Activated B cell treated with CpG ODN at 0.5 μM for 24 hours (primary cell): ENCODE measurements at places on chromosomes 2 and 18.

- no peak for DNase-seq
Measured at GRCh38 chr2:102880731-102881130, 118.9 kb downstream of the TMEM182 start.

- no peak for DNase-seq
Measured at GRCh38 chr2:144490017-144490416, 29.9 kb downstream of the ZEB2 start.

- no peak for DNase-seq
Measured at GRCh38 chr2:241666627-241667400, 19.8 kb downstream of the DTYMK start.

DNA sequence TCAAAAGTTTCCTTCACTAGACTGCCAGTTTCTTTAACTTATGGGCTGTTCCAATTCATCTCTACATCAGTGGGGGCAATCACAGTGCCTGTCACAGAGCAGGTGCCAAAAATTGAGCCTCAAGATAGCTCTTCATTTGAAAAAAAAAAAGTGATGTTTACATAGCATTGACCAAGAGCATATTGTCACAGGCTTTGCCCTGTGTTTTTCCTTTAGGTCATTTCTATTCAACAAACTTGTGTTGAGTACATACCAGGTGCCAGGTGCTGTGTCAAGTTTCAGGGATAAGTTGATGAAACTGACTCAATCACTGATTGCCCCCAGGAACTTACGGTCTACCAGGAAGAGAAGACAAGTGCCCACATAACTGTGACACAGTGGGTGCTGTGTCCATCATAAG, 22.2 kb upstream of the NT5C1B start:
- DNase-seq: no peak

- DNase-seq: no peak
Measured at GRCh38 chr18:78937166-78937565, 42.5 kb upstream of the SALL3 start.

DNA sequence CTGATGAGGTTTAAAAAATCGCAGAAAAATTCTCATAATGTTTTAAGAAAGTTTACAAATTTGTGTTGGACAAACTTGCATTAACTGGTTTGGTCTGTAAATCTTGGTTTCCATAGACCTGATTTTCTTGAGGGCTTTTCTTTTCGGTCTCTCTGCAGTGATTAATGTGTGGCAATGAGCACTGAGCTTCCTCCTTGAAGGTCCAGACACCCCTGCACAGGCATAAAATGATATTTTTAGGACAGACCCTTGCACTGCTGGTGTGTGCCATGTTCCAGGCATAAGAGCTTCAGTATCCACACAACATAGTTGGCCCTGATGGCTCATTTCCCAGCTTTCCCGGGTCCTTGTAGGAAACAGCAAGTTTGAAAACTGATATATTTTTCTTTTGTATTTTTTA, 33.7 kb downstream of the MRPL33 start:
- no peak for DNase-seq

DNA sequence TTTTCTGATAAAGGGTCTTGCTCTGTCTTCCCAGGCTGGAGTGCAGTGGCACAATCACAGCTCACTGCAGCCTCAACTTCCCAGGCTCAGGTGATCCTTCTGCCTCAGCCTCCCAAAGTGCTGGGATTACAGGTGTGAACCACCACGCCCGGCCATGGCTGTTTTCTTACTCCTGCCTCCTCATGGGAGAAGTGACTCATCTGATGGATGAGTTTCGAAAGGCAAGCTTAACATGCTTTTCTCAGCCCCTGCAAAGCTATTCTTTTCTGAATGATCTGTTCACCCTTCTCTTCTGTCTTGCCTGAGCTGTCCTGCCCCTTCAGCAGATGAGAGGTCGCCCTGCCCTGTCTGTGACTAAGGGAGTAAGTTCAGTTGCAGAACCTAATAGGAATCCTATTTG, 929 bp upstream of the CREG2 start:
- DNase-seq: no peak

DNA sequence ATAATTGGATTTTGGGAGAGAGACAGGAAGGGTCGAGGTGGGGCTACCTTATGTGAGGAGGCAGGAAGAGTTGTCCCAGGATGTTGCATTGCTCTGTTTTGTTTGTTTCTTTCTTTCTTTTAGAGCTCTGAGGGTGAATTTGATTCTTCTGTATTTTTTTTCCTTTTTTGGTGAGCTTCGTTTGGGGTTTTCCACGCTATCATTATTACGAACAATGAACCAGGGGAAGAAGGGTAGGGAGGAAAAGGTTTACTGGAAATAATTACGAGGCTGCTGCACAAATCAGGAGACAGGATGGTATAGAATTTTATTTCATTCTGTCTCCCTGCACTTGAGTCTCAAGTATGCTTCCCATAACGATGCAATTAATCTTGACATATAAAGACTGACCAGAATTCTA, 51.4 kb upstream of the ZNF516 start:
- no peak for DNase-seq

- DNase-seq: no peak
Measured at GRCh38 chr18:25099895-25100294, 252.1 kb downstream of the ZNF521 start.

GRCh38 chr18:28175930-28176697, 816 bp downstream of the CDH2 start:
- no peak for DNase-seq

GRCh38 chr2:215401896-215402379, 33.9 kb downstream of the FN1 start:
- no peak for DNase-seq

DNA sequence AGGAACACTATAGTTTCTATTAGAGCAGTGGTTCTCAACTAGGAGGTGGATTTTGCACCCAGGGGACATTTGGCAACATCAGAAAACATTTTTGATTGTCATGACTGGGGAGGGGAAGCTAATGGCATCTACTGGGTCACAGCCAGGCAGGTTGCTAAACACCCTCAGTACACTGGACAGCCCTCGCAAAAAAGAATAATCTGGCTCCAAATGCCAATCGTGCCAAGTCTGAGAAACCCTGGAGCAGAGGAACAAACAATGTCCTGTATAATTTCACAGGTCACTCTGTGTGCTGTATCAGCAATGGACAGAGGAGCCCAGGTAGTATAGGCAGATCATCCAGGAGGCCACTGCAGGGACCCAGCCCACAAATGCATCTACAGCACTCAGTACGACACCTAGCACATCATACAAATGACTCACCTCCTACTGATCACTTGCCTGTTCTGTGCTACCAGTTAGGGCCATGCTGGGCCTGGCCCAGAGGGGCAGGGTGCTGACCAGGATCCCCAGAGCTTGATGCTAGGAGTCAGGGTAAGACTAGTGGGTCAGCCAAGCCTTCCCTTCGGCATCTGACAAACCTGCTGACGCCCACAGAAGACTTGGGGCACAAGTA, 37.6 kb downstream of the SFXN5 start:
- no peak for DNase-seq

DNA sequence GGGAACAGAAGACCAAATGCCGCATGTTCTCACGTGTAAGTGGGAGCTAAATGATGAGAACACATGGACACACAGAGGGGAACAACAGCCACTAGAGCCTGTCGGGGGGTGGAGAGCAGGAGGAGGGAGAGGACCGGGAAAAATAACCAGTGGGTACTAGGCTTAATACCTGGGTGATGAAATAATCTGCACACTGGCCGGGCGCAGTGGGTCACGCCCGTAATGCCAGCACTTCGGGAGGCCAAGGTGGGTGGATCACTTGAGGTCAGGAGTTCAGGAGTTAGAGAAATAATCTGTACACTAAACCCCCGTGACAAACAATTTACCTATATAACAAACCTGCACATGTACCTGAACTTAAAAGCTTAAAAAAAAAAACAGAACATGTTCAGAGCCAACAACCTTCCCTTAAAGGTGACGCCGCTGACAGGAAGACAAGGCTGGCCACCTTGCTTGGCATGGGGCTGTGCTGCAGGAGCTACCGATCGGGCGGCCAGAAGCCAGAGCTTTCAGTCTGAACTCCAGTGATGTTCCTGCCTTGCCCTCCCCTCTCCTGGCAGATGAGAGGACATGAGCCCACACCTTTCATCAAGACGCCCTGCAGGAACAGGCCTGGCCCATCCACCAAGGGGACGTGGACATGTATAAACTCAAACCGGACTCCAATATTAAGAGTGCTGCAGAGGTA, 11.2 kb downstream of the SLC66A2 start:
- DNase-seq: no peak

DNA sequence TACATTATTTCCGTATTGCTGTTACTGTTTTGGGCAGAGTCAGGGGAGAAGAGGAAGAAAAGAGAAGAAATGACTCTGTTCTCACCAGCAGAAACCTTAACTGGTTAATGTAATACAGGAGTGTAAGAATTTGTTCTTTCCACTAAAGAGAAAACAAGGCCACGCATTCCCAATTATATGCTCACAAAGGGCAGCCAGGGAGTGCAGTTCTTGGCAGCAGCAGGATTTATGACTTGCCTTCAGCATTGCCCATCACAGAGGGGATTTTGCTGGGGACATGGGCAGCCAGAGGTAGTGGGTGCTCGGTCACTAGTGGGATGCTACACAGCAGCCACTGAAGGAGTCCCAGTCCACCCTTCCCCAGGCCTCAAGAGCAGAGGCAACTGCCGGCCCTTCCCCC, 18.4 kb downstream of the MREG start:
- no peak for DNase-seq

DNA sequence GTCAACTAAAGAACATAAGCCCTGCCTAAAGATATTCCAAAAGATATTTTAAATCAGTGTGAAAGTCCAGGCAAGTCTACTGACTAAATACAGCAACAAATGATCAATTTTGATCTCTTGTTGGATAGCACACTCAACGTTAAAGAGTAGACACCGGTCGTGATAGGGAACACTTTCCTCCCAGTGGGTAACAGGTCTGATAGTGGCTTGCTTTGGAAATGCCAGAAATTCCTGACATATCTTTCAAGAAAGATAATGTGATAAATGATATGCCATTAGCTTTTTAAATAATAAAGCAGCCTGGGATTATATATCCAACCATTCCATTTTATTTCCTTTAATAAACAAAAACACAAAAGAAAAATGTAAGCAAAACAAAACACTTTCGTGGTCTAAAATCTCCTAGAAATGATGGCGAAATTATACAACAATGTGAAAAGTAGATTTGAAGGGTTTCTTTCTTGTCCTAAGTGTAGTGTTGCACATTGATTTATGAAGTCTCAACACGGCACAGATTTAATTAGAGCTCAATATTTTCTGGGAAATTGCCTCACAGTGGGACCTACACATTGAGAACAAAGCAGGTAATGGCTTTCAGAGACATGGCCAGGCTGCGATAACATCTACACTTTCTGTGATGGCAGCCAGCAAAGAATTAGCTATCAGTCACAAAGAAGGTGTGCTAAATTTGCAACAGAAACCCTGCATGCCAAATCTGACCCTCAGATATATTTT, 158.6 kb downstream of the PPP1R1C start:
- DNase-seq: no peak

DNA sequence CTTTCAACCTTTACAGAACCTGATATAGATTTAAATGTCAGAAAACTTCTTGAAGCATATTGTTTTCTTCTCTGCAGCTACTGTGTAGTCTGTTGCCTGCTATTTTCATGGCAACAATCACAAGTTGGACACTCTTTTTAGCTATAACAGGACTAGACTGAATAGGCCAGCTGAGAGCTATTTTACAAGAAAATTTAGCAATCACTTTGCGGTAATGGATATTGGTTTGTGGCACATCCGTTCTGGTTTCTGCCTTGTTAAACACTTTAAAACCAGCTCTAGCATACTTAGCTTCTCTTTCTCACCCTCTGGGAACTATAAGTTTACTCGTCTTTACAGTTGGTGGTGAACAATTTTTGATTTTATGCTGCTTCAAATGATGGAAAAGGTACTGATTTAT, 125.7 kb downstream of the MAP2 start:
- DNase-seq: no peak

DNA sequence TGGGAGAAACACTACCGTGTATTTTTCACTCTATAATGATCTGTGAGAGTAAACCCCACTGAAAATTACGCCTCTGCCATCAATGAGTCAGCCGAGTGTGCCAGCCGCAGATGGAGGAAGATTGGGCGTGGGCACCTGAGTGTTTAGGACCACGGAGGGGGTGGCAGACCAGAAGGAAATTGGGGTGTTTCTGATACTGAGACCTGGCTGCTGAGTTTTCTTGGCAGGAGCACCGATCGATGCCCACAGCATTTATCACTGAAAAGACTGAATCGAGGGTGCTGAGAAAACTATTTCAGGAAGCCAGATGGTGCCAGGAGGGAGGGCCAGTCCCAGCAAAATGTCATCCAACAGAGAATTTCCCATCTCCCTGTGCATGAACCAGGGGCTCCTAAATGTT, 91.9 kb upstream of the TPO start:
- no peak for DNase-seq

DNA sequence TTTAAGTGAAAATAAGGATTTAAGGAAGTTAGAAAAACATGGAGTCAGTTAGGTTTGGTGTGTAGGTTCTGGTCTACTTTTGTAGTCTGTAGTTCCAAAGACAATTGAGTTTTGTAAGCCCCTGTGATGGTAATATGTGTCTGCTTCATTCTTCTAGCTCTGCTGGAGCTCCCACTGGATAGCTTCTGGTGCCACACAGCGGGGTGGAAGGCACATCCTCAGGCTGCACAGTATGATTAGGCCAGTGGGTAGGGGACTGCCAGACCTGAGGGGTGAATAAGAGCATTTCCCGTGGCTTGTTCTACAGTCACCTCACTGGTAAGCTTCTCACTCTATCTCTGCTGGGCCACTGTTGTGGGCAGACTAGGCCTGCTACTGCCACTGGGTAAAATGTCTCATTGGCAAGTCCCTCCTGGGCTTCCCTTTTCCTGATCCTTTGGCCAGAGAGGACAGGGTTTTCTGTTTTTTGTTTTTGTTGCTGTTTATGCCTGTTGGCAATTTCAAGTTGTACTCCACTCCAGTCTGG, 44.5 kb downstream of the TMEM131 start:
- no peak for DNase-seq

DNA sequence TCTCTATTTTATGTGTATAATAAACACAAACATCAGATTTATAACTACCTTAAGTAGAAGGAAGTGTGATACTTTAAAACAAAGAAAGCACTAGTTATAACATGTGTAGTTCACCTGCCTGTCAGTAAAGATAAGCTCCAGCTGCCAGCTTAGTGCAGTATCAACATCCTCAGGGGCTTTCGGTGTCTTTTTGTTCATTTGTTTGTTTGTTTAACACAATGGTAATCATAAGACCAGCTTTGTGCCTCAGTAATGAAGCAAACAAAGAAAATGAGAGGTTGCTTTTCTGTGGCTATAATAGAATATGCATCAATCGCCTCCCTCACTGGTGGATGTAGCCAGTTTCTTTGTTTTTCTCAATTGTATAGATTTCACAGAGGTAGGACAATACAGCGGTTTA, 1499.0 kb upstream of the TMEFF2 start:
- DNase-seq: no peak

DNA sequence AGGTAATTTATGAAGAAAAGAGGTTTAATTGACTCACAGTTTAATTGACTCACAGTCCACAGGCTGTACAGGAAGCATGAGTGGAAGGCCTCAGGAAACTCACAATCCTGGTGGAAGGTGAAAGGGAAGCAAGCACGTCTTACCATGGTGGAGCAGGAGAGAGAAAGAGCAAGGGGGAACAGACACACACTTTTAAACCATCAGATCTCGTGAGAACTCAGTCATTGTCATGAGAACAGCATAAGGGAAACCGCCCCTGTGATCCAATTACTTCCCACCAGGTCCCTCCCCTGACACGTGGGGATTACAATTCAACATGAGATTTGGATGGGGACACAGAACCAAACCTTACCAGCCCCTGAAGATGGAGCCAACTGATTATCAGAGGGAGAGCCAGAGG, 11.2 kb upstream of the PUM2 start:
- no peak for DNase-seq

GRCh38 chr18:48639772-48640432, 101.1 kb downstream of the CTIF start:
- DNase-seq: no peak

- no peak for DNase-seq
Measured at GRCh38 chr2:182763311-182763912, 47.4 kb downstream of the DNAJC10 start.
